ENCODE measurements at places on chromosomes 7 and 10.

DNA sequence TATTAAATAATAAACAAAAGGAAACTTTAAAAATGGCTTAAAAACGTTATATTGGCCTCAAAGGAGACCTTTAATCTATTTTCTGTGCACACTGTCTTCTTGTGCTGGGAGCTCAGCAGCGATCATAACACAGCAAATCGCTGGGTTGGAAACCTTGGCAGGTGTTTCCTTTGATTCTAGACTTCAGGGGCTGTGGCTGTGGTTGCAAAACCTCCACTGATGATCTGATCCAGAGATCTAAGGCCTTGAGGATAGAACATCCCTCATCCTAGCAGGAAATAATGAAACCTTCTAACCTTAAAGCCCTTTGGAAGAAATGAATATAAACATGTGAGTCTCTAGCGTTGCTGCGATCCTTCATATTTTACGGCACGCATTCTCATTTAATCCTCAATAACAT, 29.8 kb downstream of the CDHR3 start:
- no peak for DNase-seq

- DNase-seq: no peak
These were observed 4.6 kb downstream of the BMI1 start for GRCh38 chr10:22325272-22326144.

- no peak for DNase-seq
These were observed 4.2 kb upstream of the NT5C3A start for GRCh38 chr7:33066771-33067170.

DNA sequence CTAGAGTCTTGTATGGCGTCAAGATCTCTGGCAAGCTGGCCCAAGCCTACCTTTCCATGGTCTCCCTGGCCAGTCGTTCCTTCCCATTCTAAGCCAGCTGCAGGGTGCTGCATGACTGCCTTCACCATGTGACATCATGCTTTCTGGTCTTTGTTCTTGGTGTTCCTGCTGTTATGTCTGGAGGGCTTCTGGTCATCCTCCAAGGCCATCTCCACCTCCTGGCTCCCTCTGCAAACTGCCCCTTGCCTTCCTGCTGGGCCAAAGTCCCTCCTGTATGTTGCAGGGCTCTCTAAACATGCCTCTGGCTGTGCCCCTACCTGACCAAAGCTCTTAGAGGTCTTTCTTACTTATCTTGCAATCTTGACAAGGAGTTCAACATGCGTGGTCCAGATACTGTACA, 44.4 kb upstream of the SHH start:
- no peak for DNase-seq

DNA sequence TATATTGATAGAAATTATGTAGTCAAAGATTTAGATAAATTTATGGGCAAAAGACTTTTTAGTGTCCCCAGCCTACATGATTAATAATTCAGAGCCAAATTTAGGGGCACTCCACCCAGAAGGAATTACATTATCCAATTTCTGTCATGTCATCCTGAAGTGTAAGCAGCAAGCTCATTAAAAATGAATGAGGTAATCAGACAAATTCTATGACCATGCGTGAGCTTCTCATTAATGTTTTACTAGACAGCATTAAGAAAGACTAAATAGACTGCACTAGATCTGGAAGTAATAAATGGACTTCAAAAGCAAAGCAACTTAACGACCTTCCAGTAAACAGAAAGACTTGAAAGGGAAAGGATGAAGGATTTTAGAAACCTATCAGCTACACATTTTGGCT, 22.7 kb upstream of the TRUB1 start:
- no peak for DNase-seq

DNA sequence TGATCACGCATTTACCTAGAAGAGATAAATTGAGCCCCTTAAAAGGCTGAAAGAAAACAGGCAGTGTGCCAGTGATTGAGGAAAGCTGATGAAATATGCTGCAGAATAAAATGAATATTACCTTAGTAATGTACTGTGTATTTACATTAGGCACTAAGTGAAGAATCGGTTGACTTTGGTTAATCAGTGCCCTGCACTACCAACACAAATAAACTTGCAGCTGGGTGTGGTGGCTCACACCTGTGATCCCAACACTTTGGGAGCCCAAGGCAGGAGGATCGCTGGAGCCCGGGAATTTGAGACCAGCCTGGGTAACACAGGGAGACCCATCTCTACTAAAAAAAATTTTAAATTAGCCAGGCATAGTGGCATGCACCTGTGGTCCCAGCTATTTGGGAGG, 148.3 kb upstream of the TCF7L2 start:
- no peak for DNase-seq

GRCh38 chr7:53690411-53690810, 655.0 kb downstream of the POM121L12 start:
- DNase-seq: no peak
